Stimulated activated effector memory CD8-positive, alpha-beta T cell treated with anti-CD3 and anti-CD28 coated beads, Interleukin-12 subunit alpha, Interleukin-12 subunit beta, amount 100 ng/mL, for 72 hours (primary cell): ENCODE measurements at places on chromosomes 6 and 20.

DNA sequence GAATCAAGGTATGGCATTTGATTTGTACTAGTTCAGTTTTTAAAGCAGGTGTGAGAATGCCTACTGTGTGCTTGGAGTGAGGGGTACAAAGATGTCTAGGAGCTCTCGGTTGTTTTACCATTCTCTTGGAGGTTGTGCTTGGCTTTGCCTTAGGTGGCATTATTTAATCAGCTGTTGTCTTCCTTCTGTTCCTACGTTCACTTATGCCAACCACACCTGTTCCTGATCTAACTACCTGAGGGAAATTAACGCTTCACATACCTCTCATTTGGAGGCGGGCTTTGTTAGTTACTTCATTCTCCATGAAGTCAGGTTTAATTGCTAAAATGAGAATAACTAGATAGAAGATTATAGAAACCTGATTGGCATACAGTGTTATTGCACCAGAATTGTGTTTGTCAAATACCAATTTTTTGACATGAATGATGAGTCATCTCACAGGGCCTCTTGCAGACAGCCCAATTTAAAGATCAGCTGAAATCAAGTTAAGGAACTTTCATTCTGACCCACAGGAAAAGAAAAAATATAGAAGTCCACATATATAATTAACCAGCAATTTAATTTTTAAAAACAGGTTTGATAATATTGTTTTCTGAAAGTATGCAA, 24.8 kb upstream of the PBOV1 start:
- no peak for DNase-seq

DNA sequence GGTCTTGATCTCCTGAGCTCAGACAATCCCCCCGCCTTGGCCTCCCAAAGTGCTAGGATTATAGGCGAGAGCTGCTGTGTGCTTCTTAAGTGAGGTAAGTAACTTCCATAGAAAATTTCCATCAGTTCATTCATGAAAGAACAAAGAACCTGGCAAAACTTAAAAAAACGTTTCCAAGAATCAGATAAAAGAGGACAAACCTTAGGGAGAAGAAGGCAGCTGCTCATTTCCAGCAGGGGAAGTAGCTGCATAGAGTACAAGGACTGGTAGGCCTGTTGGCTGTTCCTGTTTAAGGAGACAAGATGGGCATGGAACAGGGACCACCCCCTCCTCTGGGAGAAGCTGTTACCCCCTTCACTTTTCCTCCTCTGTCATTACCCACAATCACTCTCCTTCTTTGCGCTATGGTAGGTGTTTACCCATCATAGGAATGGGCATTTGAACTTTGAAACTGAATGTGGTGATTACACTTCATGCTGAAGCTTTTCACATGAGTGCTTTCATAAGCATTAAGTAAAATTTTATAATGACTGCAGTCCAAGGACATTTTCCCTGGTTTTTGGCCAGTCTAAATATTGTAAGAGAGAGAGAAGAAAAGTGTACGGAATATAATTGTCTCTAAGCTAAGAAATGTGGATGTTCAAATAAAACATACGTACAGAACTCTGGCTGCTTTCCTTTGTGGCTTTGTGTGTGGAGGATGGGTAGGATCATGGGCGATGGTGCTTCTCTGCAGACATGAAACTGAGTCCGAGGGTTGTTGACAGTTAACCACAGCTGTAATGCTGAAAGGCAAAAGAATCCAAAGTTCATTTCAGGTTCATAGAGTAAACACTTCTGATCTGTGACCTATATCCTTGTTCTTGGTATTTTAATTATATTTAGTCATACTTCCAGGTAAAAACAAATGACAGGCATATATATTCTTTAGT, 56.4 kb downstream of the CCN2 start:
- DNase-seq, result no peak

- no peak for DNase-seq
Measured at GRCh38 chr20:48170625-48171024, 385.3 kb upstream of the SULF2 start.

DNA sequence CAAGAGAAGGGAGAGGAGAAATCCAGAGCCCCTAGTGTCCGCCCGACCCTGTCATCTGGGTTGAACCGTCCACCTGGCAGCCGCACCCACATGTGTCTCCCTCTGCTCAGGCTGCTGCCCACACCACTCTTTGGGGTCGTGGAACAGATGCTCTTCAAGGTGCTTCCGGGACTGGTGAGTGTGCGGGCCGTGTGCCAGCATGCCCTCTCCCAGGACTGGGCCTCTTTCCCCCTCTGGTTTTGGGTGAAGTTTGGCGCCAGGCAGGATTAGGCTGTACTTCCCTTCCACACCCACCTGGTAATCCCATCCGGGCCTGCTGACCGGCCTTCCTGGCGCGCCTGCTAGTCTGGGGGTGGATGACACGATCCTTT, 7.9 kb downstream of the BPIFB3 start:
- no peak for DNase-seq

DNA sequence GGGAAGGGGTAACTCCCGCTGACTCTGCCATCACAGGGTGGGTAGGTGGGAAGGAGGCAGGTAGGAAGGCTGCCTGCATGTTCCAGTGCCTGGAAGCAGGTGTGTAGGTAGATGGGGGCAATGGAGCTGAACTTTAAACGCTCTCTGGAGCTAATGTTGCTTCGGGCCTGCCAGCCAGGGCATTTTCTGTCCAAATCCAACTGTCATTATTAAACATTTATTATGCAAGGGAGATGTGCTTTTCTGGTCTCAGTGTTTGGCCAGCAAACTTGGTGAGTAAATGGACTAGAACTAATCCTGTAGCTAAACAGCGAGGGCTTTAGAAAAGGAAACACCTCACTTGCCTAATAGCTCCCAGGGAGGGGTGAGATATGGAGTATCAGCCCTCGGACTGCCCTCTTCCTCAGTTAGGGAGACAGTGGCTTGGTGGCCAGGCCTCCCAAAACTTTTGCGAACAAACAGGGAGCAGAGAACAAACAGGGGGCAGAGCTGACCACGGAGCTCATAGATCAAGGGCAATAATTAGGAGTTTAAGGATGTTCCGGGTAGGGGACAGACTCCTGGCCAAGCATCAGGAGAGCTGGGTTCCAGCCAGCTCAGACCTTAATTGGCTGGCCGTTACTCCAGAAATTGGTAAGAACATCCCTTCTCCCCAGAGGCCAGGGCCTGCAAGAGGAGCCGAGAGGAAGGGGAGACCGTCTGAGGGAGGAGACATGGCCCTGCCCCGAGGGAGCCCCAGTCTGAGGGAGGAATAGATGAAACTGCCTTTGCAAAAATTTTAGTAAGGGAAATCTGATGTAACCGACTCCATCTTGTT, 131.1 kb downstream of the VEGFA start:
- no peak for DNase-seq

DNA sequence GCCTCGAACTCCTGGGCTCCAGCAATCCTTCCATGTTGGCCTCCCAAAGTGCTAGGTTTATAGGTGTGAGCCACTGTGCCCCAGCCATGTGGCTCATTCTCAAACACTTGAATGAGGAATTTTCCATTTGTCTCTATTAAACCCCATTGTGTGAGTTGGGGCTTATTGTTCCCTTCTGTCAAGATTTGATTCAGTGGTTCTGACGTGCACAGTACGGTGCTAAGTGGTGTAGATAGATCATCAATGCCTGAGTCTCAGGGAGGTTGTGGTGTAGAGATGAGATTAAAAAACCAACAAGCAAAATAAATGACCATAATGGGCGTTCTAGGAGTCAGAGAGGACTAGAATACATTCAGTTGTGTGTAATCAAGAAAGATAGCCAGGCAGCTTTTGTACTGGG, 335.6 kb downstream of the PRL start:
- no peak for DNase-seq

DNA sequence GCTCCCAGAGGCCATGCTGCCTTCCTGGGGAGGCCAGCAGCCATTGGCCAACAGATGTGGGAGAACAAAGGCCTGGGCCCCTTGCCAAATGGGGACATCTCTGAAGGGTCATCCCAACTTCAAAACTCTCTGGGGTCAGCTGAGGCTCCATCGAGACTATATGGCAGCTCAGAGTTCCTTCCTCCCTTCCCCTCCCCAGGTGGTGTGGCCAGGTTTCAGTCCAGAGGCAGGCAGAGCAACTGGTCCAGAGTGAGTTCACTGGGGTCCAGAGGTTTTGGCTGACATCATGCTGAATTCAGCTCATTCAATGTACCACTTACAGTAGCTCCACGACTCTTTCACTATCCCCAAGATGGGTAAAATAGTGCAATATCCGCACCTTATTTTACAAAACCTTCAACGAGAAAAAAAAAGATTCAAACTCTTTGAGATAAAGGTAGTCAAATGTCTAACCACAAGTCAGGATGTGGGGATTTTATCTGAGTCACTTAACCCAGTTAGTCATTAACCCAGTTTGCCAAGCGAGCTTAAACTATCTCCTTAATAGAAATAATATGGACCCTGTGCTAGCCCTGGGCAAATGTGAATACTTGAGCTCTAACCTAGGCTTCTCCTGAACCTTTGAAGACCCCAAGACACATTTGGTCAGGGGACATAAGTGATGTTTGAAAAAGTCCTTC, 108.4 kb upstream of the PLEKHG1 start:
- DNase-seq, result peak; percentile 56

DNA sequence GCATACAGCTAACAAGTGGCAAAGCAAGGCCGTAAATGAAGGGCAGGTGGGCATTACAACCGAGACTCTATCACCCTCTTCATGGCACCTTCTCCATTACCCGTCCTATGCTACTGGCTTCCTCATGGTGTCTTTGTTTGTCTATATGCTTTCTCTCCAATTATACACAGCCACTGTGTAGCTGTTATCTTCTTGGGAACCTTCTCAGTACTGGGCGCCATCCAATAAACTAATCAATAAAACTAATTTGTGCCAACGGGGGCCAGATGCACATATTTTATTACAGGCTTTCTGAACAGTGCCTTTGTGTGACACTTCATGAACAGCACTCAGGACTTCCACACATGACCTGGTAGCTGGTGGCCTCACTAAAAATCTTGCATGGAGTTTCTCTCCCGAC, 149.8 kb upstream of the PCSK2 start:
- DNase-seq, result no peak

- DNase-seq, result no peak
Measured at GRCh38 chr20:58432186-58432954, 43.3 kb downstream of the VAPB start.

GRCh38 chr20:45902199-45902701, 9.7 kb downstream of the PLTP start:
- no peak for DNase-seq

DNA sequence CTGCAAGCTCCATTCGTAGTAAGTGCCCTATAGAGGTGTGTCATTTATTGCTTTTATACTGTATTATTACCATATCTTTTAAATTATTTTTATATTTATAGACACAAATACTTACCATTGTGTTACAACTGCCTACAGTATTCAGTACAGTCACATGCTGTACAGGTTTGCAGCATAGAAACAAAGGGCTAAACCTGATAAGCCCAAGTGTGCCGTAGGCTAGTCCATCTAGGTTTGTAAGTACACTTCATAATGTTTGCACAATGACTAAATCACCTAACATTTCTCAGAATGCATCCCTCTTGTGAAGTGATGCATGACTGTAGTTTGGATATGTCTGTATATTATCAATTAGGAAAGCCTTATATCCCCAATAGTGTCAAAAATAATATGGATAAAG, 122.8 kb downstream of the CLVS2 start:
- DNase-seq, result no peak

GRCh38 chr6:123434186-123434585, 202.6 kb downstream of the TRDN start:
- no peak for DNase-seq

- DNase-seq, result no peak
Measured at GRCh38 chr20:56634307-56634706, 5.2 kb downstream of the TFAP2C start.

DNA sequence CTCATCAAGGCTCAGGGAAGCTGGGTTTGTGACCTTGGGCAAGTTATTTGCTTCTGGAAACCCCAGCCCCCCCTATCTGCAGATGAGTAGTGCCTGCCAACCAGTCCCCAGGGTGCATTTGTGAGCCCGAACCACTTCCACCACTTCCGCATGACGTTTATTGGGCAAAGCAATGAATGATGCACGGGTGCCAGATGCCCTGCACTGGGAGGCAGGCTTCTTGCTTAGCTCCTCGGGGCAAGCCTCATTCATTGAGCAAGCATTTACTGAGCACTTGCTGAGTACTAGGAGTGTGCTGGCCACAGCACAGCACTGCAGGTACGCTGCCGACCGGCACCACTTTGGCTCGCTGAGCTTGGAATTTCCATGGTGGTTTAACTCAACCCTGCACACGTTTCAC, 60.2 kb downstream of the GNAS-AS1 start:
- DNase-seq, result no peak
